Right lobe of liver (tissue), 6 donors: ENCODE measurements at places on chromosomes 1 and 21.

GRCh38 chr1:59759156-59759925, 55.4 kb upstream of the HOOK1 start:
- peak; percentile 82 for DNase-seq

DNA sequence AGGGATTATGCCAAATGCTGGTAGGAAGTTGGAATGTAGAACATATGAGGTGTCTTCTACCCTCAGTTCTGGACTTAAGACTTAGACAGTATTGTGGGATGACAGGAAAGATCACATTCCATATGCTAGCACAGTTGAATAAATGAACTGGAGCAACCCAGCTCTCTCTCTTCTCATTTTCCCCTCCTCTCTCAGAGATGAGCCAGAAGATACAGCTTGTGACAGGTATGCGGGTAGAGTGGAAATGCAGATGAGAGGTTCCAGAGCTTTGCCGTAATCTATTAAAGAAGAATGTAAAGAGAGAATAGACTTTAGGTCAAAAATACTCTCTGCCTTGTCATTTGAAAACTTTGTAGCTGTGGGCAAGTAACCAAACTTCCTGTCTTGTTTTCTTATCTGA, 32.5 kb upstream of the HMCN1 start:
- DNase-seq = no peak

GRCh38 chr1:235297579-235297978, 30.4 kb downstream of the ARID4B start:
- no peak for DNase-seq

GRCh38 chr1:150660584-150660983, 31.2 kb upstream of the ENSA start:
- DNase-seq = no peak

GRCh38 chr1:17857996-17858395, 102.9 kb downstream of the ACTL8 start:
- DNase-seq = no peak

GRCh38 chr1:13842497-13842896, 142.5 kb downstream of the PRDM2 start:
- no peak for DNase-seq

GRCh38 chr1:89908672-89909436, 86.1 kb upstream of the ZNF326 start:
- no peak for DNase-seq

GRCh38 chr1:169509354-169509753, 23.6 kb upstream of the SLC19A2 start:
- no peak for DNase-seq

GRCh38 chr1:228180959-228181644, 15.5 kb downstream of the IBA57 start:
- DNase-seq = no peak

DNA sequence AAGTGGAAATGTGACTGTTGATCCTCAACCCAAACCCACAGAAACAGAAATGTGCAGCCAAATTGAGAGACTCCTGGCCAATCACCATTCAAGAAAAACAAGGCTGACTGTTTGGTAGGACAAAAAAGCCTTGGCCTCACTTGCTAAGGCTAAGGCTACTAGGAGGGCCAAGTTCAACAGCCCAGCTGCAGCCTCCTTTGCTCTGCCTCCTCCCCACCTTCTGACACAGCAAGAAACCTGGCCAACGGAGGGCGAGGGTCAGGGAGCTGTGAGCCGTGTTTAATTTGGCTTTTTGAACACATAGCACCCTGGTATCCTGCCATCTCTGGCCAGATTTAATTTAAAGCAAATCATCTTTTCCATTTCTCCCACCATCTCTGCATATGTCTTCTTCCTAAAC, 165.8 kb upstream of the RAB4A start:
- peak; percentile 91 for DNase-seq

- DNase-seq = peak; percentile 43
These were observed 16.2 kb downstream of the ACTRT2 start for GRCh38 chr1:3037281-3038040.

DNA sequence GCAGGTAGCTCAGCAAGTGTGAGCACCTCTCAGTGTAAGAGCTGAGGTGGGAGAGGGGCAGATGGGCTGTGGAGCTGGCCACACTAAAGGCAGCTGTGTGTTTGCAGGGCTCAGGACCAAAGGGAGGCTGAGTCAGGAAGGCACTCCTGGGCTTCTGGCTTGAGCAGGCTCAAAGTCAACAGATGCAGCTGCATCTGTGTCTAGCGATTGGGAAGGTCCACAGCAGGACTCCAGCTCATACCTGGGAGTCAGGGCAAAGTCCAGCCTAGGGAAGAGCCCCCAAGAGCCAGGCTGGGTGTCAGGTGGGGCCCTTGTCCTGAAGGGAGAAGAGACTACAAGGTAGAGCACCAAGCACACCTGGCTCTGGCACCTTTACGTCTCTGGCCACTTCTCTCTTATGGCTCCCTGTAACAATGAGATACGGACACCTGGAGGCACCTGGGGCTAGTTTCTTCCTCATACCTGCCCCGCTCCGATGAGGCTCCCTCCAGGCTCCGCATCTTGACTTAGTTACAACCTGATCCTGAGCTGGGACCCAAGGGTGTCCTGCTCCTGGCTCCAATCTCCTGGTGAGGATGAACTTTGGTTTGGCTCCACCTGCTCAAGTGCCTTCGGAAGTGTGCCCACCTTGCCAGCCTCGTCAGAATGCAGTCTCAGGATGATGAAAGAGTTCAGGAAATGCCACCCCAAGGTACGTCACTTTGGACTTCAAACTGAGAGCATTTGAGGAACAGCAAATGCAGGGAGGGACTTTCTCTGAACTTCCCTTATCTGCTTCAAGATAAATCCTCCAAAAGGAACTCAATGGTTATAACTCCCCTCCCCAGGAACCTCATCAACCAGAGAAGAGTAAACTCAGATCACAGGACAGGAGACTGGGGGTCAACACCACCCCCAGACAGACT, 21.5 kb upstream of the SLC2A1 start:
- no peak for DNase-seq

GRCh38 chr1:115013792-115014191, 15.8 kb upstream of the TSHB start:
- no peak for DNase-seq

- DNase-seq = no peak
These were observed 25.0 kb downstream of the MCOLN2 start for GRCh38 chr1:84971957-84972356.

DNA sequence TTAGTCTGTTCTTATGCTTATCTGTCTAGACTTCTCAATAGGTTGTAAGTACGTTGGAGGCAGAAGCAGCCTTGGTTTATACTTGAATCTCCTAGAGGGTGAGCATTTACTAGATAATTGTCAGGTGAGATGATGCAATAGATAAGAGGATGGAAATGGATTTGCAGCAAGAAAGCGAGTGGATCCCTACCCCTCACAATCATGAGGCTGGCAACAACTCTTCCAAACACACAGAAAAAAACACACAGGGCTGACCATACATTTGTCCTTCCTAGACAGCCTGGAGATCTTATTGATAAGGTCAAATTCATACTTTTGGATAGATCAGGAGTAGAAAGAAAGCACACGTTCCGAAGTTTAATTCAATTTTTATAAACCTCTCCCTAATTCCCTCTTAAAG, 481.4 kb upstream of the CAMK1G start:
- no peak for DNase-seq
